ENCODE measurements at places on chromosomes 1 and 21. TPM values are rescaled to one million over a fixed set of nuclear protein-coding genes. Genes with fewer than 3 reads are reported as not detected.

The UBXN10 gene
- 19.2 TPM for total RNA-seq

The MCOLN2 gene
- total RNA-seq = 5.0 TPM

The INAVA gene
- total RNA-seq = 11.3 TPM

The PGLYRP4 gene
- 3.1 TPM for total RNA-seq

The MATN1 gene
- 0.57 TPM for total RNA-seq

The PRDX6 gene
- 170 TPM for total RNA-seq

The TSPAN2 gene
- 10.4 TPM for total RNA-seq

- DNase-seq = no peak
Measured at GRCh38 chr1:30234091-30234490, 489.3 kb downstream of the MATN1 start.

- DNase-seq = no peak
Measured at GRCh38 chr1:90210633-90211491, 216.0 kb downstream of the ZNF326 start.

GRCh38 chr1:187961895-187962294, 1133.1 kb downstream of the PLA2G4A start:
- DNase-seq = no peak

DNA sequence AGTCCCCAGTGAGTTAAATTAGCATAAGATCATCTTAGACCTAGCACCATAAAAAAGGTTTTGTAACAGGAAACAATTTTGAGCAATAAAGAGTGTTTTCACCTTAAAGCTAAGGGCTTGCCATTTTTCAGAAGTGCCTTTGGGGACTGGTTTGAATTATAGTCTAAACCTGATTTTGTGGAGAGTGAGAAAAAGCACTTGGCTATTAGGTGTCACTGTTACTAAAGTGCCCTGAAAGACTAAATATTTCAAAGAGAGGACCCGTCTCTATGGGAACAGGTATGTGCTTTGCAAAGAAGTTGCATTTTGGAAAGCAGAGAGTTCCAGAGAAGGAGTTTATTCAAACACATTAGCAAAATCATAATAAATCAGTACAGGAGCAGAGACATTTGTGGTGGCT, 9.1 kb downstream of the NTNG1 start:
- DNase-seq = no peak

GRCh38 chr1:145947551-145947950, 10.3 kb downstream of the LIX1L start:
- no peak for DNase-seq

GRCh38 chr1:145877923-145878486, 7.7 kb downstream of the ANKRD35 start:
- DNase-seq = no peak

DNA sequence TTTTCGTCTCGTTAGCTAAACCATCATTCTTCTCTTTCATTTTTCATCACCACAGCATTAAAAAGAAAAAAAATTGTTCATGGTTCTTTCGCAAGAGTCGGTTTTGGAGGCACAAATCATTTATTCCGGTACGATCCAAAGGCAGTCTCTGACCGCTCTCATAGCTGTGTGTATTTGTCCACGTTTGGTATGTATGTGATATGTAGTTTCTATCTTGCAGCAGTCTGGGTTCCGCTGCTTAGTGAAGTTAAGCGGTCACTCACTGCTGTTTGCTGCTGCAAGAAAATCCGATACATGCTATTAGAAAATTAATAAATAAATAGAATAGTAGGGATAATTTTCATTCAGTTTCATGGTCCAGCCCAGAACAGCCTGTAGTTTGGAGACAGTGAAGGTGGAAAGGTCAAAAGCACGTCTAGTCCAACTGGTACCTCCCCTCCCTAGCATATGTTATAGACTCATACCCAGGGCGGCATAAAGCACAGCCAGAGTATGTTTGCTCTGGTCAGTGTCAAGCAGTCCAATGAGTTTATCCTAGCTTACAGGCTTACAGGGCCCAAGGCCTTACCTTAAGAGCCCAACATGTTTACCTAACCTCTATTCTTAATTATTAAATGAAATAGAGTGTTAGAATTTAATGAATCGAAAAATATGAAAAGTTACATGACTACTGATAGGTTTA, 2.5 kb downstream of the FMN2 start:
- no peak for DNase-seq

DNA sequence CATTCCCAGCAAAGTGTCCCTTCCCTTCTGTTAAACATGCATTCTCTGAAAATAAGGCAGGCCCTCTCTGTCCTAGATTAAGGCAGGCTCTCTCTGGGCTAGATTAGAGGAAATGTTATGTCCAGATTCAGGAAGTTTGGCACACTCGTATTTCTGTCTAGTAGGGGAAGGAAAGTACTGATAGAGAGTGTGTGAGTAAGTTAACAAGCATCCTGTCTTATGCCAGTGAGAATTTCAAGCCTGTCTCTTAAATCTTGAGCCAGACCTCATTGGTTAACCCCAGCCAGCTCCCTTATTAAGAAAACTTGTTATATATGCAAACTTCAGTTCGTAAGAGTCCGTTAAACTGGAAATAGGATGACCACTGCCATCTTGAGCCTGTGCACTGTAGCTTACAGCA, 31.6 kb downstream of the IGSF5 start:
- no peak for DNase-seq

- no peak for DNase-seq
Measured at GRCh38 chr1:239112101-239112935, 274.1 kb upstream of the CHRM3 start.

- DNase-seq = peak; percentile 75
Measured at GRCh38 chr1:206589206-206589605, 23.1 kb downstream of the EIF2D start.

DNA sequence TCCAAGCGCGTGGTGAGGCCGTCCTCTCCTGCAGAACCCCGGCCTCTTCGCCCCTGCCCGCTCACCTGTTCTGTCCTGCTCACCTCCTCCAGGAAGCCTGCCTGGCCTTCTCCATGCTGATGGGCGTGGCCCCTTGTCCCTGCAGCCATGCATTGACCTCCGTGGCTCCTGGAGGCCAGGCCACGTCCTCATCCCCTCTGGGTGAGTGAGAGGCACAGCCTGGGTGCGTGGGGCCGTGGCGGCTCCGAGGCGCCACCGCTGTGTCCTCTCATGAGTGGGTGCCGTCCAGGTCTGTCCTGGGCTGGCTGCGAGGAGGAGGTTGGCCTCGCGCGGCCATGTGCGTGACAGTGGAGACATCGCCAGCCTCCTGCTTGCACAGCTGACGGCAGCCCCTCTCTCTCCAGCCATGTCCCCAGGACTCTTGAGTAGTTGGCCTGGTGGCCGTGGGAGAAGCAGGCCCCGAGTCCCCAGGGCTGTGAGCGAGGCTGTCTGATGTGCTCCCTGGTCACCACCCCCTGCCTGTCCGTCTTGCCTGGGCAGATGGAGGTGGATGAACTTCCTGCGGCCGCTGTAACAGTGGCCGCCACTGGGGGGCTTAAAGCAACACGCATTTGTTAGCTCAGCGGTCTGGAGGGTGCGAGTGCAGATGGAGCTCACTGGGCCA, 58.1 kb downstream of the PRKCZ start:
- DNase-seq = peak; percentile 52

GRCh38 chr21:24395320-24395923, 1211.9 kb downstream of the MRPL39 start:
- no peak for DNase-seq

- DNase-seq = no peak
Measured at GRCh38 chr1:71919811-71920509, 362.4 kb downstream of the NEGR1 start.

- no peak for DNase-seq
Measured at GRCh38 chr1:176790786-176791185, 327.8 kb downstream of the PAPPA2 start.

GRCh38 chr1:79716447-79716846, 709.9 kb upstream of the ADGRL4 start:
- no peak for DNase-seq

DNA sequence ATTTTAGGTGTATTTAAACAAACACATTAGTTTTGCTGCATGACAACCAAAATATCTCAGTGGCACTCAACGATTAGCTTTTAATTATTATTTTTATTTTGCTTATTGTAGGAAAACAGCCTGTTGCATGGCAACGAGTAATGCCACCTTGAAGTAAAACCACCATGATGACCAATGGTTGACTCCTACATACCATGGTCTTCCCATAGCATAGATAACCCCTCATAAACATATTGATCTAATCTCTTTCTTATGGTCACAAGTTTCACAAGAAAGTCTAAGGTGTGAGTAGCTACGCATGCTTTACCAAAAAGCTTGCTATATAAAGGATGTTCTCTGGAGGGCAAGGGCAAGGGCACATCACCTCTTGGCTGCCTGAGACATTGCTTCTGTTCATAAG, 61.5 kb upstream of the PTBP2 start:
- DNase-seq = no peak

DNA sequence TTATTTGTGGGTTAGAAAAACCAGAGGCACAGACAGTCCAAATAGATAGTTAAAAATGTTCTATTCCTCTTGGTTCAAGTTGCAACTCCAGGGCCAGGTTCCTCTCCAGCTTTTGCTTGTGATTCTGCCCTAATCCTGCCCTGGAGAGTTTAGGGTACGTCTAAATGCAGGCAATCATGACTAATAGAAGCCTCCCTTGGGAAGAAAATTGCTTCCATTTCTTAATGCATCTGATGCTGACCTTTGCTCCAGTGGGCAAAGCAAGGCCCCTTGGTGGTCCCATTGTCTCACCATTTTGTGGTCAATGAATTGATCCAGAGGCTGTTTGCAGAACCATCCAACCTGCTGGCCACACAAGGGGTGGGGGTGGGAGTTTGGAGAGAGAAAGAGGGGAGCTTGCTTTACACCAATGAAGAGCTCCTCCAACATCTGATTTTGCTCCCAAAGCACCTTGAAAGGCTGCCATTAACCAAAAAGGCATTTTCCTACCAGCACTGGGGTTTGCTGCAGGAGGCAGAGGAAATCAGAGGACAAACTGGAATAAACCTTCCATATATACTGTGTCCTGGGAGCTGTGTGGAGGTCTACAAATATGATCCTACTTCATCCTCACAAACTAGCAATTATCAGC, 31.3 kb downstream of the C8B start:
- DNase-seq = no peak

DNA sequence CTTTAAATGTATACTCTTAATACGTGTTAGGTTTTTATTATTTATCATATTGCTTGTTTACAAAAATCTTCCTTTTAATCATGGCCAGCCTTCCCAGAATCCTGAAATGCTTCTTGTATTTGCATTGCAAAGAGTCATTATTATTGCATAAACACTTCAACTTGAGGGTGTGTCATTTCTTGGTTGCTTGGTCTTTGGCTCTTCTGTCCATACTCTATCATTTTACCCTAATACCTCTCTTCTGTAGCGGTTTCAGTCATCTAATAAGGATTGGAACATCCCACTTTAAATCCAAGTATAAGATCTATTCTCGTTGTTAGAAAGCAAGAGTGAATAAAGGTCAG, 200.6 kb upstream of the CACYBP start:
- DNase-seq = no peak

DNA sequence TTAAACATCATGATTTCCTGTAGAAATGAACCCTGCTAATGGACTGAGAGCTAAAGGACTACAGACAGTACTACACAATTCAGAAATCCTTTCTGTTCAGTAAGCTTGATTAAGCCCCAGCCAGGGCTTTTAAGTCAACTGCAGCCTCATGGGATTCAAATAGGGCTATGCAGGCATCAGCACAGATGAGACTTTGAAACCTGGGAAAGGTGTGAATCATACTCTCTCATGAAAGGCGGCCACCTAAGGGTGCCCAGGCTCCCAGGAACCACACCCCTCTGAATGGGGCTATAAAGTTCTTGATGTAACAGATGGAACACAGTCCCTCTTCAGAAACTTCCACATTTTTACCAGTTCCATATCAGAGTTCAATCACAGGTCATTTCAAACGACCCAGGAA, 7.6 kb downstream of the SIPA1L2 start:
- DNase-seq = no peak

- DNase-seq = peak; percentile 42
Measured at GRCh38 chr21:36839123-36839522, 127.3 kb downstream of the HLCS start.

- DNase-seq = no peak
Measured at GRCh38 chr1:29754573-29755375, 518.5 kb downstream of the PTPRU start.

GRCh38 chr1:39149509-39149908, 55.0 kb upstream of the MACF1 start:
- DNase-seq = no peak

DNA sequence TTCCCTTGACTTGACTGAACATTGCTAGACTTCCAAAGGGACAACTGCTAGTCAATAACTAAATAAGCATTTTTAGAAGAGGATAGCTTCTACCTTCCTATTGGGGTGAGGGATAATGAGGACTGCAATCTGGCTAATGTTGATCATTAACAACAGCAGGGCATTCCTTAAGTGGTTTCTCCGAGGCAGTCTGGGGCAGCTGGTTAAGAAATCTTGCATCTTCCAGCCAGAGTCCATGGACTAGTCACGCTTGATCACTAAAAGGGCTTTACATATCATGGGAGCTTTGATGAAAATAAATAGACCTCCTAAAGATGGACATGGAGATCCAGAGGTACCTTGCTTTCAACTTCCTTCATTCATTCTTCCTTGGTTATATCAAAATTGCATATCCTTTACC, 329.4 kb upstream of the ESRRG start:
- no peak for DNase-seq

DNA sequence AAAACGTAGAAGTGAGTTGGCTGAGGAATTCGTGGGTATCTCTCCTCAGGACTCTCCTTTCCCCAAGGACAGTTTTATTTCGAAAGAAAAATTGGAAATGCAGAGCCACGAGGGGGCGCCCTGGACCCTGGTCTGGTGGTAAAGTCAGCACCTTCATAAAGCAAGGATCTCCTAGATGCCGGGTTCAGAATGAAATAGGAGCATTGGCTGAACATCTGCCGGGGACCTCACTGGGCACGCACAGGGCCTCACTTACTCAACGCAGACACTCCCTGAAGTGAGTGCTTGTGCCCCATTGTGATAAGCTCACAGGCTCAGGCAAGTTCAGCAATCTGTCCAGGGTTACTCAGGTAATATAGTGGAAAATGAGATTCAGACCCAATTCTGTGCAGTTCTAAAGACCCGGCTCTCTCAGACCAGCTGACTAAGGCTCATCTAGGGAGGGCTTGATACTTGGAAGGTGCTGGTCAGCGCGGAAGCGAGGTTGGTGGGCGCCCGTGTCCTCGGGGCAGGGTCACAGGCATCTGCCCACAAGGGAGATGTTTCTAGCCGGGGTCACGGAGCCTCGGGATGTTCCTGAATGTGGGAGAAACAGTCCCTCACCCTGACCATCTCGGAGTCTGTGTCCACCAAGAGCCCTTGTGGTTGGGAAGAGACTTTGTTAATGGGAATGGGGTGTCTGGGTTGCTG, 55.7 kb upstream of the ETV3 start:
- DNase-seq = peak; percentile 59

Measured in lung (tissue), 17 donors.